Fibroblast of lung (primary cell): ENCODE measurements at places on chromosomes 6 and 20. TPM values are rescaled to one million over a fixed set of nuclear protein-coding genes. Genes with fewer than 3 reads are reported as not detected.

- no peak for DNase-seq
These were observed 12.8 kb downstream of the TRAF3IP2 start for GRCh38 chr6:111592726-111593511.

The SEL1L2 gene
- total RNA-seq: not detected in 2 replicates

DNA sequence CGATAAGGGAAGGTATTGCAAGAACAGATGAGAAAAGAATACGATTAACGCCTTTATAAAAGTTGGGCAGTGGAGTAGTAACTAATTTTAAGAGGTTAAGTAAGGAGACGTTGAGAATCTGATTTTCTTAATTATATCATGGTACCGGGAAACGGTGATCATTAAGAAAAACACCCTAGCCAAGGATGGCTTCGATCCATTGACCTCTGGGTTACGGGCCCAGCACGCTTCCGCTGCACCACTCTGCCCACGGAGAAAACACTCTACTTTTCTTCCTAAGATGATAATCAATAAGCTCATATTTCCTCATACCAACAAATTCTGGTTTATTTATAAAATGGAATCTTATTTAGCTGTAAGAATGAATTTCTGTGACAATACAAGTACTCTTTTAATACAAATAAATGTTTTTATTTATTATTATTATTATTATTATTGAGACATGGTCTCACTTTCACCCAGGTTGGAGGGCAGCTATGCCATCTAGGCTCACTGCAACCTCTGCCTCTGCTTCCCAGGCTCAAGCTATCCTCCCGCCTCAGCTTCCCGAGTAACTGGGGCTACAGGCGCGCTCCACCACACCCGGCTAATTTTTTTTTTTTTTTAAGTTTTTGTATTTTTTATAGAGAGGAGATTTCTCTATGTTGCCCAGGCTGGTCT, 8.3 kb downstream of the POM121L2 start:
- no peak for DNase-seq

The GPLD1 gene
- total RNA-seq: under 0.01 TPM in 2 replicates

DNA sequence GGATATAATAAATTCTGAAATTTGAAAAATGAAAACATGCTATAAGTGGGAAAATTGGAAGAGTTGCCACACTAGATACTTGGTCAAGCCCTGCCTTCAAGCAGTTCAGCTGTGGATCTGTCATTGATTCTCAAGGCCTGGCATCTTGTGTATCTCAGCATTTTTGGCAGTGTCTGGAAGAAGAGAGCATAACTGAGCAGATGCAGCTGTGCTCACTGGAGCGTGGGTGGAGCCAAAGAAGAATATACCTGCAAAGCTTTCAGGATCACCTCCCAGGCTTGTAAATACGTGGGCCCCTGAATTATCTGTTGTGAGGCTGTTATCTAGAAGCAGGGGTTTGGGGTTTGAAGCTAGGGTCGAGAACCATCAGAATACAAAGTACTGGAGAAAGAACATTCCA, 31.3 kb upstream of the CHD6 start:
- no peak for DNase-seq

DNA sequence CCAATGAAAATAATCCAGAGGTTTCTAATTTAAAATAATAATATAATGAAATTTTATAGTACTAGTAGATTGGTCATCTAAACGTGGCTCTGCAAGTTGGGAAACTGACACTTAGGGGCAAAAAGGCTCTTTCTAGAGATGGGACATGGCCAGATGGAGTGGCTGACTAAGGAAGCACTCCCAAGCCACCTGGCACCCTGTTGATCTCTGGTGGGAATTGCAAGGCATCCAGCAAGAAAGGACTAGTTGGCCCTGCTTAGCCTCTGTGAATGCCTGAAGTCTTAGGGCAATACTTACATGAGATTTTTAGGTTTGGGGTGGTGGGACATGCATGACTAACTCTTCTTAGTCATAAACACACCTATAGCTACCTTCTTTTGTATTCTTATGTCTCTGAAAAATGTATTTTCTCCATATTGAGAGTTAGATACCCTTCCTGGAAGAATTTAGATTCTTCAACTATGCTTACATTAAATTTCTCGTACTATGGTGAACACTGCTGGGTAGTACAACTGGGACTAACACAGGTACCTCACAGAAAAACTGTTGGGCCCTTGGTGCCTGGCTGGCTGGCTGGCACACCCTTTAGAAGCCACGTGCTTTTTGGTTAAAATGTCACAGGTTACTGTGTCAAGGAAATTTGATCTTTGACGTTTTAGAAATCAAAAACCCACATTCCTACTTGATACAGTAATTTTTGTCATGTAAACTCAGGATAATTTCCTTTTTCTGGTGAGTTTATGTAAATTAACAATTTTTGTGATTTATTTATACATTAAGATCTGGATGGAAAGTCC, 25.0 kb upstream of the SH3BGRL2 start:
- peak; percentile 21 for DNase-seq

DNA sequence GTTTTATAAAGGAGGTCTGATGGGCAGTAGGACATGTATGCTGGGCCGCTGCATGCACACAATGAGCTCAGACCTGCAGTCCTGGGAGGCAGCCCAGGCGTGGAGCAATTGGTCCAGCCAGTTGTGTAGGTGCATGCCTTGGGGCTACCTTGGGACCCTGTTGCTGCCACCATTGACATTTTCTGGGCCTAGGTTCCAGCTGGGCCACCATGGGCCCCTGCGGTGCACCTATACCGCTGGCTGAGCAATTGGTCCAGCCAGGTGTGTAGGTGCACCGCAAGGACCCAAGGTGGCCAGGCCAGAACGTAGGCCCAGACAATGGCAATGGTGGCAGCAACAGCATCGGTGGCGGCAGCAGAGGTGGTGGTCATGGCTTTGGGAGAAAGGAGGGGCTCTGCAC, 143.9 kb downstream of the PXDC1 start:
- DNase-seq: no peak

The HDGFL1 gene
- total RNA-seq: not detected in 2 replicates

The RHAG gene
- not detected in 2 replicates for total RNA-seq

DNA sequence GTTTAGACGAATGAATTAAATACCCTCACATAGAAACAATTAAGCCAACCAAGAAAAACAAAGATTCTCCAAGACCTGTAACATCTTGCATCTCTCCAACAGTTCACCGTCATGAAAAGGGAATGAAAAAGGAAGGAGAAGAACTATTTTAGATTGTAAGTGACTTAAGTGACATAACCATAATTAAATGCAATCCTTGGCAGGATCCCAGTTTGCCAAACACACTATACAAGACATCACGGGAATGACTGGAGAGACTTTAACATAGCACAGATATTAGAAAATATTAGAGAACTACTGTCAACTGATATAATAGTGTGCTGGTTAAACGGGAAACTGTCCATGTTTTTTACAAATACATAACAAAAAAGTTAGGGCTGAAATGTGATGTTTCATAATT, 22.2 kb downstream of the EPB41L2 start:
- no peak for DNase-seq

GRCh38 chr6:51299621-51300380, 481.1 kb downstream of the TFAP2B start:
- no peak for DNase-seq

GRCh38 chr6:34277763-34278112, 28.9 kb upstream of the SMIM29 start:
- no peak for DNase-seq

The HLA-DQB1 gene
- not detected in 2 replicates for total RNA-seq

The BMP5 gene
- total RNA-seq: 1.0 and 1.5 TPM in 2 replicates
